ENCODE measurements at places on chromosomes 1 and 21. TPM values are rescaled to one million over a fixed set of nuclear protein-coding genes. Genes with fewer than 3 reads are reported as not detected.
A peak's percentile ranks its signal among the peaks of the same experiment; 100 is the strongest.

The RAB42 gene
- polyA plus RNA-seq, result 0.05 TPM

The E2F2 gene
- 10.3 TPM for polyA plus RNA-seq

The GBP7 gene
- polyA plus RNA-seq, result not detected

The HTR1D gene
- polyA plus RNA-seq, result 0.08 TPM

The MTARC2 gene
- not detected for polyA plus RNA-seq

The AADACL3 gene
- not detected for polyA plus RNA-seq

The SPRR3 gene
- not detected for polyA plus RNA-seq

The GPA33 gene
- not detected for polyA plus RNA-seq

The GPR25 gene
- polyA plus RNA-seq, result not detected

The S100A7A gene
- not detected for polyA plus RNA-seq

The S100A3 gene
- polyA plus RNA-seq, result 1.7 TPM

The RIPK4 gene
- not detected for polyA plus RNA-seq

The PLD5 gene
- polyA plus RNA-seq, result not detected

The FCRL5 gene
- not detected for polyA plus RNA-seq

The AMY1C gene
- polyA plus RNA-seq, result not detected

The OR6K3 gene
- polyA plus RNA-seq, result 0.20 TPM

The PCBP3 gene
- not detected for polyA plus RNA-seq

The OR2T11 gene
- polyA plus RNA-seq, result not detected

The NEGR1 gene
- not detected for polyA plus RNA-seq

The ASCL5 gene
- not detected for polyA plus RNA-seq

- no peak for DNase-seq
Observed at GRCh38 chr1:50430010-50430405, 6.8 kb upstream of the DMRTA2 start.

DNA sequence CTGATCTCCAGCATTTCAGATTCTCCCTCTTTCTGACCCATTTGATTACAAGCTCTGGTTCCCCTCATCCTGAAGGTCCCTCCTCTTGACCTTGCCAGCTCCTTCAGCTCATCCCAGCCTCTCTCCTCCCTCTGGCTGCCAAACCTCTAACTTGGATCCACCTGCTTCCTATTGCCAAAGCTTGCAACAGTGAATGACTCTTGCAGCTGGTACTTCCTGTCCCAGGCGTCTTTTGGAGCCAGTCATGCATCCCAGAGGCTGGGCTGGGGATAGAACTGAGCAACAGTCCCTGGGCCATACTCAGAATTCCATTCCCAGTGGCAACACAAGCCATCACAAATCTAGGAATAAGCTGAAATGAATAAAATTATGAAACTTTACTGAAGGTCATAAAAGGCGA, 27.7 kb upstream of the SPOCD1 start:
- DNase-seq, result no peak

GRCh38 chr1:59502009-59502691, 205.3 kb downstream of the FGGY start:
- DNase-seq, result no peak

DNA sequence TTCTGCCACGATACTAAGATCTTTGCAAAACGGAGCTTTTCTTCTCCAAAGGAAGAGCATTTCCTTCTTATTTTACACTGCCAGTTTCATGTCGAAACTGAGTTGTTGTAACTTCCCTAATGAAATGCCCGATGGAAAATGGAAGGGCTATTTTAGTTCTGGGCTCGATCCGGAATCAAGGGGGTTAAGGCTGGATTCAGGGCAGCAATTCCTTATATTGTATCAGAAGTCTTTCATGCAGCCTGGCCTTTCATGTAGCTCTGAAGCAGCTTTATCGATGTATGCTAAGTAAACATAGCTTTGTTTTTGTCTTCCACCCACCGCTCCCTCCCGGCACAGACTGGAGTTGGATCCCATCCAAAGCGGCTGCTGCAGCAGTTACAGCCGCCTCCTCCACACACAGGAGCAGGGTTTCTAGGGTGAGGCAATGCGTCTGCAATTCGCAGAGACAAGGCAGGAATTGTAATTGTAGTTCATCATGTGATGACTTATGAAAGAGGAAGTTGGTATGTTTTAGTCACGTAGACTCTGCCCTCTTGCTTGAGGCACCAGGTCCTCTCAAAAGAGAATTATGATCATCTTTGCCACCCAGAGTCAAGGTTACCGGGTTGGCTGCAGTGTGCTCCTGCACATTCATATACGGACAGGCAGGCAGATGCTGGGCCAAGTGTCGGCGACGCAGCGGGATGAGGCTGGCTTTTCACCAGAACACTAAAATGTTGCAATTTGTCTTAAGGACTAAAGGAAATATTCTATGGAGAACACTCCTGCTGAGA, 2.6 kb upstream of the IRF2BP2 start:
- peak; percentile 77 for DNase-seq

GRCh38 chr1:79074975-79075374, 68.4 kb upstream of the ADGRL4 start:
- DNase-seq, result no peak

GRCh38 chr1:154431586-154432373, 26.6 kb downstream of the IL6R start:
- DNase-seq, result peak; percentile 33

- DNase-seq, result no peak
Observed at GRCh38 chr1:226029568-226030225, 30.6 kb upstream of the SDE2 start.

- DNase-seq, result no peak
Observed at GRCh38 chr21:32112195-32112594, 166.7 kb downstream of the MIS18A start.

DNA sequence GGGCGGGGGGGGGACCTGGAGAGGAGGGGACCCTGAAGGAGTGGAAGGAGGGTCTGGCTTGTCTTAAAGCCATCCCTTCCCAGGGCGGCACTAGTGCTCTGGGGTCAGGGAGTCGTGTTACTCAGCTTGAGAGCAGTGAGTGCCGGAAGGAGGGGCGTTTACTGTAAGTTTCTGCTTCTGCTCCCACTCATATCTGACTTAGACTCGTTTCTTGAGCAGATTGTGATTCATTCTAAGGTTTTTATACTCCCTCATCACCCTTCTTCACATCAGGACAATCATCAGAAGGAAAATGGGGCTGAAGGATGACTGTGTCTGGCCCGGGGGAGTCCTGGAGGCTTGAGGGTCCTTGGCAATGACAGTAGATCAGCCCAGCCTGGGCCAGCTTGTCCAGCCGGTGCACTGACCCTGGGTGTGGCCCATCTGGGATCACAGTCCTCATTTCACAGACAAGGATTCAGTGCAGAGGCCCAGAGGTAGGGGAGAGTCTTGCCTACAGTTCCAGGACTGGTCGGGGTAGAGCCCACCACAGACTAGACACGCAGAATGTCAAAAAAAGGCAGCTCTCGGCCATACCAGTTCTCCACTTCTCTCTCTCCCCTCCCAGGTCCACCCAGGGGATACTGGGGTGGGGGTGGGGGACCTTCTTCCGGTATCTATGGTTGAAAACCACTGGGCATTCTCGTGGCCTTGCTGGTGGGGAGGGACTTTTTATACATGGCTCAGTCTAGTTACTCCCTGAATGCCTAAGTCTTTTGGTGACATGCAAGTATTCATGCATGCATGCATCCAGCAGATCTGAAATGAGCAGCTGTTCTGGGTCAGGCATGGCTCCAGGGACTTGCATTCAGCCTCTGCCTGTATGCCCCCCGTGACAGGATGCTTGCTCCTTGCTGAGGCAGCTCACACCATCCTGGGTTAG, 5.1 kb downstream of the TNFRSF8 start:
- DNase-seq, result peak; percentile 70

- DNase-seq, result no peak
Observed at GRCh38 chr1:103516693-103517092, 8.8 kb upstream of the RNPC3 start.

GRCh38 chr1:11429226-11429625, 49.7 kb upstream of the DISP3 start:
- no peak for DNase-seq

DNA sequence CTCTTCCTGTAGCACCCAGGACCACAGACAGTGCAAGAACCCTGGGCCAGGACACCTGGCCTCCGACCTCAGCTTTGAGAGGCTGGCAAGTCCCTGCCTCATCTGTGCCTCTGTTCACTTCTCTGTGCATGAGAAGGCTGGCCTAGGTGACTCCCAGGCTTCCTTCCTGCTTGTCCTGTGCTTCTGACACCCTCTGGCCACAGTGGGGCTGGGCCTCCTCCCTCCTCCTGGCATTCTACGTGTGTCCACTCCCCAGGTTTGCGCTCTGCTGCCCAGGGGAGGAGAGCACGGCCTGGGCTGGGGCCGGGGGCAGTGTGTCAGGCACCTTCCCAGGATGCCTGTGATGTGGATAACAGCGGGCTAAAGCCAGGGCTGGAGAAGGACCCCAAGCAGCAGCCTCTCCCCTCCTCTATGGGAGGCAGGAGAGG, 30.3 kb upstream of the PKP1 start:
- DNase-seq, result no peak

DNA sequence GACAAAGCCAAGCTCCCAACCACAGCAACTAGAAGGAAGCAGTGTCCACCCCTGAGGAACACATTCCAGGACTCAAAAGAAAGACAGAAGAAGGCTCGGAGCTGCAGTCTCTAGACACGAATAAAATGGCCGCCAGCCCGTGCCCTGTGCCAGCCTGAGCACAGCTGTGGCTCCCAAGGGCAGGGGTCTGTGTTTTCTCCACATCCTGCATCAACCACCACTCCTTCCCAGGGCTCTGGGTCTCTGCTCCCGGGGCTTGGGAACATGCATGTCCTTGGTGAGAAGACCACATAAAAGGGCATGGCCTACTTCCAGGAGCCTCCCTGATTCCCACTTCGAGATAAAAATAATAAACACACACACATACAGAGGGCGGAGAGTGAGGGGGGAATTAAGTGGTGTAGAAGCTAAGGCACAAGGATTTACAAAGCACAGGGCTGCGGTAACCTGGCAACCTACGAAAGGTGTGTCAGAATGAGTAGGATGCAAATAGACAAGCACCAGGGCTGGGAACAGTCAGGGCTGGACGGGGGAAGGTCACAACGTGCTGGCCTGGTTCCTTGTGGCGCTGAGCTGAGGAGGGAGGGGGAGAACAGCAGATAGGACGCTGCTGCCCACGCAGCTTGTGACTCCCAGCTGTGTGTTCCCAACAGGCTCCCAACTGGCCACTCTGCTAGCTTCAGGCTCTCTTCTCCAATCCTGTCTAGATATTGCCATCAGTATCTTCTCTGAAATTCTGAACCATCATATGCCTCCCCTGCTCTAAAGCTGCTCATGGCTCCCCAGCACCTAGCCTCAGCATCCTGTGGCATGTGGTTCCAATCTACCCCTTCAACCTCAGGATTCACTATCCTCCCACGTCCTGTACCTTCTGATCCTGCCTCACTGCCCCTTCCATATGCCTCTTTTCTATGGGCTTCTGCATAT, 72.5 kb downstream of the CD34 start:
- peak; percentile 62 for DNase-seq

- DNase-seq, result no peak
Observed at GRCh38 chr1:180167721-180168467, 13.2 kb downstream of the QSOX1 start.

DNA sequence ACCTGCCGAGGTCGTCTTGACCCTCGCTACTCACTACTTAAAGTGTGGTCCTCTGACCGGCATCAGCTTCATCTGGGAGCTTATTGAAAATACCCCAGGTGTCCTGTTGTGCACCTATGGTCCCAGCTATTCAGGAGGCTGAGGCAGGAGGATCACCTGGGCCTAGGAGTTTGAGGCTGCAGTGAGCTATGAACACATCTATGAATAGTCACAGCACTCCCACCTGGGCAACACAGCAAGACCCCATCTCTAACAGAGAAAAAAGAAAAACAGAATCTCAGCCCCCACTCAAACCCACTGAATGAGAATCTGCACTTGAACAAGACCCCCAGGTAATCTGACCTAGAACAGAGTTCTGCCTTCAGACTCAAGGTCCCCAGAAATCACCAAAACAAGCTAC, 8.7 kb upstream of the OLIG1 start:
- DNase-seq, result no peak

GRCh38 chr1:15994590-15995351, 9.3 kb upstream of the SRARP start:
- peak; percentile 65 for DNase-seq

- no peak for DNase-seq
Observed at GRCh38 chr1:212728606-212729005, 29.0 kb upstream of the BATF3 start.

- DNase-seq, result no peak
Observed at GRCh38 chr1:84611796-84612195, 37.6 kb upstream of the CTBS start.

DNA sequence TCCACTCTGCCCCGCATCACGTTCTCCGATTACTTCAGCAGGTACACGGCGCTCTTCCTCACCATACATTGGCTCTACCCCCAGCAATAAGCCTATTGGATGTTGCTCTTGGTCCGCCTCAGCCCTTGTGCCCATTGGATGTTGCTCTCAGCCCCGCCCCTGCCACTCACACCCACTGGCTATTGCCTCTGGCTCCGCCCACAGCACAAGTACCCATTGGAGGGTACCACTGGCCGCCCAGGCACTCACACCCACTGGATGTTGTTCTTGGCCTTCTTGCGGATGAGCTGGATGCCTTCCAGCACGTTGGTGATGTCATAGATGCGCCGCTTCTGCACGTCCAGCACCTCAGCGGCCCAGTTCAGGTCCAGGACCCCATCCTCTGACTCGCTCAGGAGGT, 9.4 kb downstream of the E2F2 start:
- DNase-seq, result peak; percentile 78

- no peak for DNase-seq
Observed at GRCh38 chr21:43575473-43575844, 83.8 kb downstream of the HSF2BP start.

DNA sequence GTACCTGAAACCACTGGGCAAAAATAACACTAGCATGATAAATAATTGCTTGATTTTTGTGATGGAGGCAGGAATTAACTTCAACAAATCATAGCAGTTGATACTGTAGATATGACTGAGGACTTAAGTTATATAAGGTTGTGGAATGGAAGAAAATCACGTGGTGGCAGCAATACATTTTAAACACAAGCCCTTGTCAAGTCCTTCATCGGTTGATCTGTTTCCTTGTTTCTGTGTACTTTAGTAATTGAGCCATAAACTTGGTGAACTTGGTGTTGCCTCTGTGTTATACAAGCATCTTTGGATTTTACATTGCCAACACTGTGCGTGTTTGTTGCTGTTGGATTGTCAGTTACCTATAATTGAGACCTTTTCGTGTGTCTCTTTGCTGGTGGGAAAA, 114.4 kb downstream of the CAMTA1 start:
- no peak for DNase-seq

DNA sequence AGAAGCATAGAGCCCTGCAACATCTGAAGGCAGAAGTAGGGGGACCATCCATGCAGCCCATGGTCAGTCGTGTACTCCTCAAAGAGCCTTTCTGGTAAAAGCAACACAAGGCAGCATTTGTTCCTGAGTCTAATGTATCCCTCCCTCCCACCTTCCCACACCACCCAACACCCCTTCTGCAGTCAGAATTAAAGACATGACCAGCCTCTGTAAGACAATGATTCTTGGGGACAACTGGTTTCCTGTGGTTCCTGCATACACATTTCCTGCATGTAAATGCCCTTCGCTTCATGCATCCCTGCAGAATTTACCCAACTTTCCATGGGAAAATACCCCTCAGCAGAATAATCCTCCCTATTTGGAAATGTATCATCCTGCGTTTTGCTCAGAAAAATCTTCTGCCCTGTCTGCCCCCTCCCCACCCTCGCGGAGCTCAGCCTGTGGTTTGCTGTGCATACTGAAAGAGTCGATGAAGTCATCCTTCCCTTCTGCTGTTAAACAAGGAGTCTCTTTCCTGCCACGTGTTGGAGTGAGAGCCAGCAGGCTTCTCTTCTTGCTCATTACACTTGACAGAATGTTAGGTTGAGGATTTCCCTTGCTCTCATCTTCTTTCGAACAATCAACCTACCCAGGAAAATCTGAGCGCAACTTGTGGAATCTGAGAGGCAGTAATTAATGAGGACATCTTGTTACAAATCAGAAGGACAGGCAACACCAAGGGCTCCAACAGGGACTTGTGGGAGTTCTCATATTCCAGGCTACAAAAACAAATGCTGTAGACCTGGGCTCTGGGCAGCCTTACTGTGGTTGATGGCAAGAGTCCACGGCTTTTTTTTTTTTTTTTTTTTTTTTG, 4.7 kb downstream of the TNN start:
- no peak for DNase-seq

Measured in K562 (cell line).